Psoas muscle (tissue), 8 donors: ENCODE measurements at places on chromosomes 11 and 22. TPM values are rescaled to one million over a fixed set of nuclear protein-coding genes. Genes with fewer than 3 reads are reported as not detected.

CRYBA4 gene
- not detected for total RNA-seq

ADM2 gene
- not detected for total RNA-seq

CARS1 gene
- 65.8 TPM for total RNA-seq

P2RY2 gene
- 90.9 TPM for total RNA-seq

OR8A1 gene
- not detected for total RNA-seq

GAL gene
- total RNA-seq, result not detected

BCO2 gene
- total RNA-seq, result 4.7 TPM

DNA sequence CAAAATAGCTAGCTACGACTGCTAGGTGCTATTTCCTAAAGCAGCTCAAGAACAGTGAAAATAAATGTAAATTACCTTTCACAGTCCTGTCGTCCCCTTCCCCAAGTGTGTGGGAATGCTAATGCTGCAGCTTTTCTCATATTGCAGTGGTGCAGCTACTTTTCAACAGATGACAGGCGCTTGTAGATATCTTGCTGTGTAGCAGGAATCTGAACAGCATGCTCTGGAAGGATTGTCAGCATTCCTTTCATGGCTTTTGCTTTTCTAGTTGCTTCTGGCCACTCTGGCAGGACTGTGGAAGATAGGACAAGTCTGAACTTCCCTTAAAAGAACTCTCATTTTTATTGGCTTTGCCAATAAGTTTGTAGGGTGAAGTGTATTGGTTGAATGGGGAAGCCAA, 18.8 kb downstream of the FAR1 start:
- no peak overlapping the region for H3K27ac ChIP-seq
- no peak overlapping the region for H3K4me3 ChIP-seq
- no peak for DNase-seq
- no peaks in the 10 kb centered on the region for H3K27me3 ChIP-seq

DNA sequence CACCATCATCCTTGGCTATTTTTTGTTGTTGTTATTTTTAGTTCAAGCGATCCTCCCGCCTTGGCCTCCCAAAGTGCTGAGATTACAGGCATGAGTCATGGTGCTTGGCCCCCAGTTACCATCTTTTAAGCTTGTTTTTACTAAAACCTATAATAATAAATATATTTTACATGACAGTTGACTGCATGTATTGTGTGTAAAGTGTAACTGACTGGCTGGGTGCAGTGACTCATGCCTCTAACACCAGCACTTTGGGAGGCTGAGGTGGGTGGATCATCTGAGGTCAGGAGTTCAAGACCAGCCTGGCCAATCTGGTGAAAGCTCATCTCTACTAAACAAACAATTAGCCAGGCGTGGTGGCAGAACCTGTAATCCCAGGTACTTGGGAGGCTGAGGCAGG, 386.2 kb downstream of the TENM4 start:
- H3K4me1 ChIP-seq, result no peaks in the 10 kb centered on the region
- H3K27me3 ChIP-seq, result no peaks in the 10 kb centered on the region
- no peak overlapping the region for H3K27ac ChIP-seq
- no peaks in the 10 kb centered on the region for H3K36me3 ChIP-seq
- DNase-seq, result no peak

DNA sequence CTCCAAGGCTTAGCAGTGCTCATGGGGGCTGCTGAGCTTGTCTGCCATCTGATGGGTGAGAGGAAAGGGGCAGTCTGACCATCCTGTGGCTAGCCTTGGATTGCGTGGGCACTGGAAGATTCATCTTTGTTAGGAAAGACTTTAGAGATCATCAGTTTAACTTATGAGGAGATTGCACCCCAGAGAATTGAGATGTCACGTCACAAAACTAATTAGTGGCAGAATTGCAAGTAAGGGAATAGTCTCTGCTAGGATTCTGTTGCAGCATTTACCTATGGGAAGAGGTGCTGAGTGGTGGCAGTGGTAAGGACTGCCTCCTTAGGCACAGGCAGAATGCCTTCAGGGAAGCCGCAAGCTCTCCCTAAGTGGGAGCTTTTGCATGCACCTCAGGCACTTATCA, 42.8 kb upstream of the HSPA8 start:
- no peaks in the 10 kb centered on the region for H3K36me3 ChIP-seq
- no peaks in the 10 kb centered on the region for H3K27me3 ChIP-seq
- H3K27ac ChIP-seq, result no peak overlapping the region
- H3K4me3 ChIP-seq, result no peak overlapping the region
- no peak for DNase-seq

DNA sequence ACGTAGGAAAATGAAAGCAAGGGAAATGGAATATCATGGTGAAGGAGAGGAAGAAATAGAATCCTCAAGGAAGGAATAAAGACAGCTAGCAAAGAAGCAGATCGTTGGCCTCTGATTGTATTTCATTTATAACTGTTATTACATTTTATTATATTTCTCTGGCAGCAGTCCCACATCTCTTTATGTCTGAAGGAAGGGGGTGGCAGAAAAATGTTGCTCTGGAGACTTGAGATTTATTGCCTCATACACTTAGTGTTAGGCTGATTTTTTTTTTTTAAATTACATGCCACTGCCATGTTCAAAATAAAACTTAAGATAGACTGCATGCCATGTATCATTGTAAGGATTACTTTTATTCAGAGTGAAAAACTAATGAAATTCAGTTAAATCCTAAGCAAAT, 971.7 kb upstream of the CHORDC1 start:
- H3K4me3 ChIP-seq, result no peak overlapping the region
- H3K4me1 ChIP-seq, result no peaks in the 10 kb centered on the region
- DNase-seq, result no peak

- peaks cover 3% of the 10 kb centered on the region for H3K4me1 ChIP-seq
- H3K27me3 ChIP-seq, result no peaks in the 10 kb centered on the region
- no peak overlapping the region for H3K4me3 ChIP-seq
- no peak for DNase-seq
- no peaks in the 10 kb centered on the region for H3K36me3 ChIP-seq
Measured at GRCh38 chr22:20839837-20840645, 18.6 kb downstream of the PI4KA start.

GRCh38 chr11:101867951-101868350, 46.9 kb upstream of the CEP126 start:
- H3K36me3 ChIP-seq, result no peaks in the 10 kb centered on the region
- no peak overlapping the region for H3K27ac ChIP-seq
- H3K4me3 ChIP-seq, result no peak overlapping the region
- DNase-seq, result no peak
- H3K27me3 ChIP-seq, result no peaks in the 10 kb centered on the region
- no peaks in the 10 kb centered on the region for H3K4me1 ChIP-seq

DNA sequence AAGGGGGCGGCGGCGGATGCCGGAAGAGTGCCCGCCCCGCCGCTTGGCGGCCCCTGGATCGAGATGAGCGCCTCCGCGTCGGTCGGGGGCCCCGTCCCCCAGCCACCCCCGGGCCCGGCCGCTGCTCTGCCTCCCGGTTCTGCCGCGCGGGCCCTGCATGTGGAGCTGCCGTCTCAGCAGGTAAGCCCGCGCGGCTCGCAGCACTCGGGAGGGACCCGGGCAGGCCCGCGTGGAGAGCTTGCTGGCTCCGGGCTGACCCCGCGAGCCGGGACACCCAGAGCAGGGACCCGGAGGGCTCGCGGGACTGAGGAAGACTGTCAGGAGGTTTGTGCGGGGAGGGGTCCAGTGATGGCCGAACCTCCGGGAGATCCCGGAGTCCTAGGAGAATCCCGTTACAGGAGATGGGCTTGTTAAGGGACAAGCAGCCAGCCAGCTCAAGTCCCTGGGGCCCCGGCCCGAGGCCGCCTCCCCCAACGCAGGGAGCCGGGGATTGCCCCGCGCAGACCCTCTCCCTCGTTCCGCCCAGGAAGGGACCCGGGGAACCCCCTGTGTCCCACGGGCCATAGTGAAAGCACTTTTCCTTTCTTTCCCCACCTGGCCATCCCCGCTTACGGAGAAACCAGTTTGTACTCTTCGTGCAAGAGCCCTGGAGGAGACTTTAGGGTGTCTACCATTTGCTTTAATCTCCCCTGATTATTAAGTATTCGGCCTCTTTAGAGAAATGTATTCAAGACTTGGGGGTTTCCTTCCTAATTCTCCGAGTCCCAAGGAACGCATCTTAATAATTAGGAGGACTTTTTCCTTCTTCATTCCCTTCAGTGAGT, 547 bp downstream of the UVRAG start:
- peak overlapping the region; percentile 97 for H3K4me3 ChIP-seq
- H3K36me3 ChIP-seq, result no peaks in the 10 kb centered on the region
- H3K4me1 ChIP-seq, result peaks cover 23% of the 10 kb centered on the region

DNA sequence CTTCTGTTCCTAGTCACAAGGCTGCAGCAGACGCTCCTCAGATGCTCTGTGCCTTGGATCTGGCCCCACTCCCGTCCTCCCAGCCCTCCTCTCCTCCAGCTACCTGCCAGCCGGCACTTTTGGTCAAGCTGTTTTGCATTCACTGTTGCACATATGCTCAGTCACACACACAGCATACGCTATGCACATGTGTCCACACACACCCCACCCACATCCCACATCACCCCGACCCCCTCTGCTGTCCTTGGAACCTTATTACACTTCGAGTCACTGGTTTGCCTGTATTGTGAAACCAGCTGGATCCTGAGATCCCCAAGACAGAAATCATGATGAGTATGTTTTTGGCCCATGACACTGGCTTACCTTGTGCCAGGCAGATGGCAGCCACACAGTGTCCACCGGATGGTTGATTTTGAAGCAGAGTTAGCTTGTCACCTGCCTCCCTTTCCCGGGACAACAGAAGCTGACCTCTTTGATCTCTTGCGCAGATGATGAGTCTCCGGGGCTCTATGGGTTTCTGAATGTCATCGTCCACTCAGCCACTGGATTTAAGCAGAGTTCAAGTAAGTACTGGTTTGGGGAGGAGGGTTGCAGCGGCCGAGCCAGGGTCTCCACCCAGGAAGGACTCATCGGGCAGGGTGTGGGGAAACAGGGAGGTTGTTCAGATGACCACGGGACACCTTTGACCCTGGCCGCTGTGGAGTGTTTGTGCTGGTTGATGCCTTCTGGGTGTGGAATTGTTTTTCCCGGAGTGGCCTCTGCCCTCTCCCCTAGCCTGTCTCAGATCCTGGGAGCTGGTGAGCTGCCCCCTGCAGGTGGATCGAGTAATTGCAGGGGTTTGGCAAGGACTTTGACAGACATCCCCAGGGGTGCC, 109.8 kb downstream of the BCR start:
- peak; percentile 52 for DNase-seq
- no peak overlapping the region for H3K27ac ChIP-seq
- H3K36me3 ChIP-seq, result no peaks in the 10 kb centered on the region
- no peaks in the 10 kb centered on the region for H3K27me3 ChIP-seq
- no peaks in the 10 kb centered on the region for H3K4me1 ChIP-seq
- H3K4me3 ChIP-seq, result no peak overlapping the region

GRCh38 chr11:910044-910588, 494 bp downstream of the CHID1 start:
- no peaks in the 10 kb centered on the region for H3K36me3 ChIP-seq
- no peak for DNase-seq
- peaks cover 15% of the 10 kb centered on the region for H3K4me1 ChIP-seq
- peak overlapping the region; percentile 82 for H3K27ac ChIP-seq
- H3K4me3 ChIP-seq, result peak overlapping the region; percentile 72

- H3K4me3 ChIP-seq, result no peak overlapping the region
- no peaks in the 10 kb centered on the region for H3K27me3 ChIP-seq
- no peak for DNase-seq
- H3K36me3 ChIP-seq, result no peaks in the 10 kb centered on the region
- no peaks in the 10 kb centered on the region for H3K4me1 ChIP-seq
Measured at GRCh38 chr11:1783725-1784529, 20.2 kb upstream of the CTSD start.

- H3K4me3 ChIP-seq, result no peak overlapping the region
- no peaks in the 10 kb centered on the region for H3K36me3 ChIP-seq
- DNase-seq, result no peak
- H3K4me1 ChIP-seq, result no peaks in the 10 kb centered on the region
- no peaks in the 10 kb centered on the region for H3K27me3 ChIP-seq
- no peak overlapping the region for H3K27ac ChIP-seq
Measured at GRCh38 chr11:120318906-120319305, 6.2 kb upstream of the TLCD5 start.

DNA sequence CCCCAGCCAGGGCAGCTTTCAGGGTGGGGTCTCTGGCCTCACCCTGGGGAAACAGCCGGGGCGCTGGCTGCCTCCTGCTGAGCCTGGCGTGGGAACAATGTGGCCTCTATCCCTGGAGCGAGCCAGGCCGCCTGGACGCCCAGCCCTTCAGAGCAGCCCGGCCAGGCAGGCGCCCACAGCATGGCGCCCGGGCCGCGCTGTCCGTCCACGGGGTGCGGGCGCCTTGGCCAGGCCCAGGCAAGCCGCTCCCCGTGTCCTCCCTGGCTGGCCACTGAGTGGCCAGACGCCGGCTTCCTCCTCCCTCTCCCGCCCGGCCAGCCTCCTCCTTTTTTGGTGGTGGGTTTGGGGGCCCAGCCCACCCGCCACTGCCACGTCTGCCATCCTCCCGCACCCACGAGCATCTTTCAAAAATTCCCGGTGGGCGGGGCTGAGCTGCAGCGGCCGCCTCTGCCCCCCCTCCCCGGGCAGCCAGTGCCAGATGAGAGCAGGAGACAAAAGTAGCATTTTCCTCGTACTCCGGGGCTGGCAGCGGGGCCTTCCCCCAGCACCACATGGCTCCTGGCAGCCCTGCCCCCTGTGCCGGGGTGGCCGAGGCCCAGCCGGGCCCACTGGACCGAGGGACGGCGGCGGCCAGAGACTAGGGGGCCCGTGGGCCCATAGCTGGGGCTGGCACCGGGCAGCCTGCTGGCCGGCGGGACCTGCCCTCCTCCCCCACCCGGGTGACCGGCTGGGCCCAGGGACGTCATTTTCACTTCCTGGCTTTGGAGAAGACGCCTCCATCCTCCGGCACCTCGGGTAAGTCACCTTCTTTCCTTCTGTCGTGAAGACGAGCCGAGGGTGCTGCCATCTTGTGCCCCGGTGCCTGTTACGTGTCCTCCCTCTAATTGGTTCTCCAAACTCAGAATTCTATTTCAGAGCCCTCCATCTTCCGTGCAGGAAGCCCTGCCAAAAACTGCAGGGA, 70.2 kb upstream of the PPARA start:
- H3K27me3 ChIP-seq, result no peaks in the 10 kb centered on the region
- H3K27ac ChIP-seq, result peak overlapping the region; percentile 98
- H3K4me1 ChIP-seq, result peaks cover 78% of the 10 kb centered on the region
- peaks cover 7% of the 10 kb centered on the region for H3K36me3 ChIP-seq
- peak overlapping the region; percentile 95 for H3K4me3 ChIP-seq

DNA sequence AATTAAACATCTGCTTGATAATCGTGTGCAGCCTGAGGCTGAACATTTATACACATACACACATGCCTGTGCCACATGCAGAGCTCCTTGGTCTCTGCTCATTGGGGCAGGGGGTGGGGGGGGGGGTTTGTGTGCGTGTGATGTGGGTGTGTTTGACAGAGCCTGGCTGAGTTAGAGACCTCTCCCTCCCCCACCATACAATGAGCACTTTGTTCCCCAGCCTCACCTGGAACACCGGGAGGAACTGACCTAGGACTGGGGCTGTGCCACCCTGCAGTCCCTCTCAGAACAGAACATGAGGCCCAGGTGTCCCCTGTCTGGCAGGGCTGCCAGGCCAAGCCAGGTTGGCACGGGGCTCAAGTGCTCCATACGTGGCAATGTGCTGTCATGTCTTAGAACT, 96.6 kb downstream of the TP53I11 start:
- no peaks in the 10 kb centered on the region for H3K36me3 ChIP-seq
- H3K27me3 ChIP-seq, result no peaks in the 10 kb centered on the region
- no peak overlapping the region for H3K4me3 ChIP-seq
- H3K4me1 ChIP-seq, result no peaks in the 10 kb centered on the region

GRCh38 chr11:44244639-44245310, 65.2 kb downstream of the ALX4 start:
- peaks cover 65% of the 10 kb centered on the region for H3K4me1 ChIP-seq
- no peaks in the 10 kb centered on the region for H3K36me3 ChIP-seq
- no peak overlapping the region for H3K4me3 ChIP-seq
- DNase-seq, result no peak
